ENCODE measurements at places on chromosomes 6 and 20.

GRCh38 chr6:129672881-129673631, 36.9 kb downstream of the ARHGAP18 start:
- DNase-seq: no peak

DNA sequence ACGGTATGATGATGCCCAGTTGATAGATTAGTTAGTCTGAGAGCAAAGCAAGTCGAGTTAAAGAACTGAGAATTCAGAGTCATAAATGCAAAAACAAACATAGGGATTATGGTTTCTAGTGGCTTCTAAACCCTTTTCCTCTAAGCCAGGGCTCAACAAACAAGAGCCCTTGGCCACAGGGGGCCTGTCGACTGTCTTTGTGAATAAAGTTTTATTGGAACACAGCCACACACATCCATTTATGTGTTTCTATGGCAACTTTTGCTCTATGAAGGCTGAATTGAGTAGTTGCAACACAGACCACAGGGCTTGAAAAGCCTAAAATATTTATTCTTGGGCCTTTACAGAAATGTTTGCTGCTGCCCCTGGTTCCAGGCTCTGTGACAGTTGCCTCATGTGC, 76.2 kb downstream of the SLC24A3 start:
- DNase-seq: no peak

DNA sequence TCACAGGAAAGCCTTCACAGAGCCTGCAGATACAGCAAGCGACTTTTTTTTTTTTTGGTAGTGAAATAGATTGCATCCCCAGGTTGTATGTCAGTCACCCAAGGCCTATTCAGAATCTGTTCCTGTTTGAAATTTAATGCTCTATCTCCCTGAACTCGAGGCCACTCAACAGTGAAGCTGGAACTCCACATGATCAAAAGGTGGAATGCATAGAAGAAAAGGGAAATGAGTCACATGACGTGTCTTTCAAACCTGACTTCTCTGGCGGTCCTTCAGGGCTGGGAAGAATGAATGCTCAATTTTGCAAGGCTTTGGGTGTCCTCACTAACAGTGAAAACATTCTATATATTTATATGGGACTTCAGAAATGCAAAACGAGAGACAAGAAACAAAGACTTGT, 88.4 kb upstream of the B3GAT2 start:
- DNase-seq: no peak

- DNase-seq: peak; percentile 27
Measured at GRCh38 chr6:43454696-43455530, 435 bp downstream of the DLK2 start.

- DNase-seq: no peak
Measured at GRCh38 chr6:69894578-69895347, 28.4 kb downstream of the COL19A1 start.

GRCh38 chr6:28635547-28636158, 110.0 kb downstream of the GPX5 start:
- DNase-seq: peak; percentile 10

DNA sequence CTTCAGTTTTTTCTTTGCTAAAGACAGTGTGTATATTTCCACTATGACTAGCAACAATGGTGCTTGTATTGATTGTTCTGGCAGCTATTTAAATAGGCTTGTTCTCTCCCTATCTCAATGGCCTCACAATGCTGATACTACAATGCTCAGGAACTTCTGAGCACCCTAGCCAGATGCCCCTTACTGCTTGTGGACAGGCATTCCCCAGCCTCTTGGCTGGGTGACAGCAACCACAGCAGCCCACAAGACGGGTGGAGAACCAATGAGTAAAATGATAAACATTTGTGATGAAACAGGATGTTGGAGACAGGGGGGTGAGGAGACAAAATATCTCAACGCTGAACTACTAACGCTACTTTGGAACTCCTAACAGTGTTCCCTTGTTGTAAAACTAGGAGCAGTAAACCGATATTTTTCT, 42.3 kb downstream of the HIVEP2 start:
- DNase-seq: peak; percentile 61

DNA sequence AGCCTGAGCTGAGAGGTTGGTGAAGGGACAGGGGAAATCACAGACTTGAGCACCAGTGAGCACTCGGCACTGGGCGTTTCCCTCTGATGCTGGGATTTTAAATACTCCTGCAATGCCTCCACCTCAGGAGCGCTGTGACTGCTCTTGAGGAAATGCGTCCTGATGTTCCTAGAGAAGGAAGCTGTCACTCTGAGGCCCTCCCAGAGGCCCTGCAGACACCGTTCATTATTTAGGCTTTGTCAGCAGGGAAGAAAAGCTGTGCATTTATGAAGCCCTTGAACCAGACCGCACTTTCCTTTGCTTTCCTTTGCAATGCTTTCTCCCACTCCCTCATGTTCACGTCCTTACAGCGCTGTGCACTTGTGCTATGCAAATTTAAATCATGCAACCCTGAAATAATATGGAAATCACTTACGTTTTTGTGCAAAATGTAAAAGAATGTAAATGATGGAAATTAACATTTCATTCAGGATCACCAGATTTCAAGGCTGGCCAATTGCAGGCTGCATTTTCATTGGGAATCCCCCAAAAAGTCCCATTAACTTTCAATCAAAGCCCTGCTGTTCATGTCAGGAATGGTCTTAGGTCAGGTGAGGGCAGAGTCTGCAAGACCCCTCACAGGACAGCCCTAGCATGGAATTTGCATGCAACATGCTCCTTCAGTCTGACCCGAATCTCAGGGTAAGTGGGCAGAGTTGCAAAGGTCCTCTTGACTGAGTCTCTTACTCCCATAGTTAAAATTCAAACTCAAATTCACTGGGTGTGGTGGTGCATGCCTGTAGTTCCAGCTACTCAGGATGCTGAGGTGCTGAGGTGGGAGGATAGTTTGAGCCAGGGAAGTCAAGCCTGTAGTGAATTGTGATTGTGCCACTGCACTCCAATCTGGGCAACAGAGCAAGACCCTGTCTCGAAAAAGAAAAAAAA, 45.8 kb upstream of the SYNDIG1 start:
- DNase-seq: no peak

DNA sequence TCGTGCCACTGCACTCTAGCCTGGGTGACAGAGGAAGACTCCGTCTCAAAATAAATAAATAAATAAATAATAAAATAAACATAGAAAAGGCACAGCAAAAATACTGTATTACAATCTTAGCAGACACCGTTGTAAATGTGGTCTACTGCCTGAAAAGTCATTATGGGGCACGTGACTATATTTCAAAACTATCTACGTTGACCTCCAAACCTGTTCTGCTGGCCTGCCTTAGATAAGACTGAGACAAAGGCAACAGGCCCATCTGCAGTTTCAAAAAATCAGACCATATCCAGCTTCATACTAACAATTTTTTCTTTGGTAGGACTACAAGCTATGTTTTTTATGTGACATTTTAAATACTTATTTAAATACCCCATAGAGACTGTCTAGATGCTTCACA, 59.1 kb downstream of the AGPAT4 start:
- no peak for DNase-seq

DNA sequence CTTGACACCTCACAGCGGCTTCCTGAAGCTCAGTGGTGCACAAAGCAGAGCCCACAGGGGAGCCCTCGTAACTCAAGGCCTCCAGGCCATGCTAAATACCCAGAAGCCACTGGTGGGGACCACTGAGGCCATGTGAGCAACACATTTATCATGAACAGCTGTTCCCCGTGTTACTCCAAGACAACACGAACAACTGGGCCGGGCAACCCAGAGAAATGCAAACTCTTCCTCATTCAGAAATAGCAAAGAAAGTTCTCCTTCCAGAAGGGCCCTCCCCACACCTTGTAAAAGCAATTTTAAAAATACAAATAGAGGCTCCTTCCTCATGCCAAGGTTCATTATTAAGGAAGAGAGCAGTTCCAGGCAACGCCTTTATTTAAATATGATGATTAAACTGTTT, 36.3 kb upstream of the SLCO4A1 start:
- no peak for DNase-seq

DNA sequence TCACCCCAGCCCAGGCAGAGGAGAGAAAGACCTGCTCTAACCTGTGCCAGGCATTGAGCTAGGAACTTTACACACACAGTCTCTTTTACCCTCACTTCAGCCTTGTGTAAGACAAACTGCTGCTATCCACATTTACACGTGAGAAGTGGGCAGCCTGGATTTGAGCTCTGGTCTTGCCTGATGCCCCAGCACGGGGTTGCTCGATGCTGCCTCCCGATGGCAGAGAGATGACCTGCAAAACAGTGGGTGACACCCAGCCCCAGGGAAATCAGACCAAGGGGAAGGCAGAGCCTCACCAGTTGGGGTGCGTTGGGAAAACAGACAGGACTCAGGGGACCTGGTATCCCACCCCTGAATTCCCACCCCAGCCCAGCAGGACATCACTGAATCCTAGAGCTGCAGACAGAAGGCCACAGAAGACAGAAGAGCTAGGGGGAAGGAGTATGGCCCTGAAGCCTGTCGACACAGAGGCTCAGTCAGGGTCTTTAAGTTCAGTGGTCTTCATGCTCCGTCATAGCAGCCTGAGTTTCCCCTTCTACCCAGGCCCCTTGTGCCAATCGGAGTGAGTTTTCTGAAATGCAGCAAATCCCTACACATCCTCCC, 990 bp downstream of the BPI start:
- DNase-seq: no peak

DNA sequence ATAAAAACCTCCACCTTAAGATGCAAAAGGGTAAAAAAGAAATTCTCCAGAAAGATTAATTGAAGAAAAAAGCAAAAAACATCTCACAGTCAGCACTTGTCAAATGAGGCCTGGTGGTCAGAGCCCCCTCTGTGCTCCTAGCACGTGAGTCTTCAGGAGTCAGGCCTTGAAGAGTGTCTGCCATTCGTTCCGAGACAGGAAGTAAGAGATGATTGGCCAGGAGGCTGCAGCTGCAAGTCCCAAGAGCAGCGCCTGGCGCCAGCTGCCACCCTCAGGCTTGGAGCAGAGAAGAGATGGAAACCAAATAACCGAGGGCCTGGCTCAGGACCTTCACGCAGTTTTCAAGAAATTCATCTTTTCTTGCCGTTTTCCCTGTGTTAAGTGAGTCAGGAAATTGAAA, 65.0 kb downstream of the FAM120B start:
- DNase-seq: no peak

GRCh38 chr20:17664025-17664633, 17.9 kb downstream of the RRBP1 start:
- no peak for DNase-seq

- no peak for DNase-seq
Measured at GRCh38 chr6:43936476-43936875, 166.5 kb downstream of the VEGFA start.

DNA sequence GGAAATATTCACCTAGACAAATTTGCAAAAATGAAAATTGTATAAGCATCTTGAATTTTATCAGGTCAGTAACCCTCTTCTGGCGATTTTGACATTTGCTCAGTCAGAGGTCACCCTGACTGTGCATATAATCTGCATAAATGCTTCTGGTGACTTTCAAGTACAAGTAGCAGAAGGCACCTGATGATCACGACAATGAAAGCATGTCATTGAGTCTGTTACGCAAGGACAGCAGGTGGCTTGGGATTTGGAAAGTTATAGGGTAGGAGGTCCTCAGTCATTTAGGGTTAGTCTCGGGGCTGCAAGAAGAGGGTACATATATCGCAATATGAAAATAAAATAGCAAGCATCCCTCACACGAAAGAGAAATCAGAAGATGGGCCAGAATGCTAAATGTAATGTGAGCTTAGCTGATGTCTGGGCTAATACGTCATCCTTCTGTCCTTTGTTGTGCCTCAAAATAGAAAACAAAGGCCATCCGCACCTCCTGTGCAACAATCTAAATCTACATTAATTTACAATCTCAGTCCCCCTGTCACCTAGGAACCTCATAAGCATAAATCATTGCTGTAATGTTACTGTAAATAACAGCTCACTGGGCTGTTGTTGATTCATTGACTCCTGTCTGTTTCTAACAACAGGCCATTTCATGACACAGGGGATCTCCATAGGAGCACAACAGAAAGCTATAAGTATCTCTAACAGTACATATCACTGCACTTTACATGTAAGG, 155.2 kb upstream of the RSPO3 start:
- no peak for DNase-seq

GRCh38 chr6:53148684-53149083, at the start of gene GCM1:
TSS of gene GCM1 (minus strand) at chr6:53148841. CDS start at chr6:53145632, 3,209 bp downstream.
- DNase-seq: no peak

- DNase-seq: no peak
Measured at GRCh38 chr20:53685070-53685595, 91.5 kb upstream of the ZNF217 start.

DNA sequence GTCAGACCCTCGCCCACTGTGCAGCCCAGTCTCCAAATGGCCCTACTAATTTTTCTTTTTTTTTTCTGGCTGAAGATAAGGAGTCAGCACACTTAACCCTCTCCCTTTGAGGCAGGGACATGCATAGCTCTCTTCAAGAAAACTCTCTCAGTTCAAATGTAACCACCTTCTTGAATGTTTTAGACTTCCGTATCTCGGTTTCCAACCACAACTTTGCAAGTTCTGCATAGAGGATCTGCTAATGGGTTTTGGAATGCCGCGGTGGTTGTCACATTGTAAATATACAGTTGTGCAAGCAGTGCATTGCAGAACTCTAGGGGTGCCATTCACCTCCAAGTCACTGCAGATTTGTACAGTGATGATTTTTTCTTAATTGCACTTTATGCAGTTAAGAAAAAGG, 59.4 kb upstream of the SLC35B3 start:
- DNase-seq: no peak

DNA sequence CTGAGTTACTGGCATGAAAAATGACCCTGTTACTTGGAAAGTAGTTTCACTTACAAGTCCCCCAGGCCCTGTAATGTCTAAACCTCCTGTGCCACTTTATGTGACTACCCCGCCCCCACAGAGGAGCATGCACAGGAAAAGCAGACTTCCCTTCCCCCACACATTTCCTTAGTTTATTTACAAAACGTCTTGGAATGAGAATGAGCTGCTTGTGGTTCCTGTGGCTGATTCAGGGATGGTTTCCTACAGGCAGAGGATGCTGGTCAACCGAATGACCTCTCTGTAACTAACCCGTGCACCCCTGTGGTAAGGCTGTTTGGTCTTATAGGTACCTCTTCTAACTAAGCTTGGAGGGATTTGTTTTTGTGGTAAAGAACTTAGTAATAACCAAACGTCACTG, 28.5 kb downstream of the RSPO3 start:
- DNase-seq: no peak

DNA sequence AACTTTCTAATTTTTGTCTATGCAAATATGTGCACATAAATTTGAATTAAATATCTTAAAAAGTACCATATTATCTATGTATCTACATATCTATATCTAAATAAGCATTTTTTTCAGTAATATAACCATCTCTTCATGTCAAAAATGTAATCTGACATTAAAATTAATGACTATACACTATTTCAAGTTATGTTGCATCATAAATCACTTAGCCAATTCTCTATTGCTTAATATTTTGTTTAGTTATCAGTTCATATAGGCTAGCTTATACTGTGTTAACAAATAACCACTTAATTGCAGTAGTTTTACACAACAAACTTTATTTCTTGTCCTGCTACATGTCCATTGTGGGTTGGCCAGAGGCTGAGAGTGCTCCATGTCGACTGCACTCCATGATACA, 360.8 kb downstream of the EPM2A start:
- no peak for DNase-seq
